ENCODE measurements at places on chromosomes 12 and 14.

DNA sequence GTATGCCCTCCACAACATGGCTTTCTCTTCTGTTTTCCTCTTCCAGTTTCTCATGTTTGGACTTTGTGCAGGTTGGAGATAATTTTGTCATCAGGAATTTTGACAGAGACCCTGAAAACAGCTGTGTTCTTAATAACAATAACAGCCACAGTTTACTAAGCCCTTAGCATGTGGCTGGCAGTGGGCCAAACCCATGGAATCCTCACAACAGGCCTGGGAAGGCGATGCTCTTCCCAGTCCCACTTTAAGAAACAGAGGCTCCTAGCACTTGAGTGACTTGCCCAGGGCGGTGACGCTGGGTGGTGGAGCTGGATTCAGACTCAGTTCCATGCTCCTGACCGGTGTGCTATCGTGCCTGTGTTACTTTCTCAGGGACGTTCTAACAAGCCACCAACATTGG is 20.1 kb upstream of the PLEKHG3 start:
- DNase-seq = no peak

DNA sequence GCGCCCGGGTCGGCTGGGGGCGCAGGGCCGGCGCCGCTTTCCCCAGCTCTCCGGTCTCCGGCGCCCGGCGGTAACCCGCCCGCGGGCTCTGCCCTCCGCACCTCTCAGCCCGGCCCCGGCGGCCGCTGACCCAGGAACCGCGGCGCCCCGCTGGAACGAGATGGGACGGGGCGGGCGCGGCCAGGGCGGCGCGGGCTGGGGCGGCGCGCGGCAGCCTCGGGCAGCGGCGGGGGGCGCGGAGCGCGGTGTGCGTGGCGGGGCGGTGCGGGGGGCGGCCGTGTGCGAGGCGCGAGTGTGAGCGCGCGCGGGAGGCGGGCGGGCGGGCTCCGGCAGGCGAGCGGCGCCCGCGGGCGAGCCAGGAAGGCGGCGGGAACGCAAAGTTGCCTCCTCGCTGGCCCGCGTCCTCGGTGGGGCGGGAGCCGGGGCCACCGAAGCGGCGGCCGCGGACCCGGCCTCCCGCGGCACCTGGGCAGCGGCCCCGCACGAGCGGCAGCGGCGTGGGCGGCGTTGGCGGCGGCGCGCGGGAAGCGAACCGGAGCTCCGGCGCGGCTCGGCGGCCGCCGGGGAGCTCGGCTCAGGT is 671 bp upstream of the DIO3 start:
- DNase-seq = no peak

DNA sequence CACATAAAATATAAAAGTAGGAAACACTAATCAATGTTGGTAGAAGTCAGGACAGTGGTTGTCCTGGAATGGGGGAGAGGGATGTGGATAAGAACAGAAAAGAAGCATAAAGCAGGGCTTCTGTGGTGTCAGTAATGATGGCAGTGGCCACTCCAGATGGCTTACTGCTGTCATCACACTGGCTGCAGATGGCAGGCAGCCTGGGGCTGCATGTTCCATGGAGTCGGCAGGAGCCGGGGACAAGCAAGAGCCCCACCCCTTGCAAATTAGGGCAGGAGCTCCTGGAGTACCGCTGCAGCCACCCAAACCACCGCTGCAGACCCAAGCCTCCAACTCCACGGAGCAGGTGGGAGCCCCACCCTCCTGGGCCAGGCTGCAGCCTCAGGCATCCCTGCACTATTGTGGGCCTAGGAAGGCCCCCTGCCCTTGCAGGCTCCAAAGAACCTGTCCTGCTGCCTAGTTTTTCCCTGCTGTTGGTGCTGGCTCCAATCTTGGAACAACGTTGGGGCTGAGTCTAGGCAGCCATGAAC is 28.8 kb upstream of the SLC5A8 start:
- no peak for DNase-seq

- no peak for DNase-seq
Observed at GRCh38 chr12:15627995-15628945, 160.9 kb downstream of the EPS8 start.

DNA sequence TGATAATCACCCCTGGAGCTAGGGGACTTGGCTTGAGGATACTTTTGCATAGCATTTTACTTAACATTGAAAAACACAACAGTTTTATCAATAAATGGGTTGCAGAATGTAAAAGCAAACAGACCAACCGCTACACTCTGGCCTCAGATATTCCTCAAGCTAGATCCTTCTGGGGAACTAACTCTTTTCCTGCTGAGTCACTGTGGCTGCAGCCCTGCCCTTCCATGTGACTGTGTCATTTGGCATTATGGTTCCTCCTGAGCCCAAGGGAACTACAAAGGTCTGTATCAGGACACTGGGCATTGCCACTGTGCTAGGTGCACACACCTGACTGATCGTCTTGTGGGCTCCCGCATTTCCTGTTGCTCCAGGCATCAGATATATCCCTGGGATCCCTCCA is 56.6 kb downstream of the TTC9 start:
- DNase-seq = no peak

GRCh38 chr12:87171356-87171755 is 857.8 kb downstream of the C12orf50 start:
- DNase-seq = no peak
